Small intestine (tissue), 16 donors: ENCODE measurements at places on chromosomes 5 and 9. TPM values are rescaled to one million over a fixed set of nuclear protein-coding genes. Genes with fewer than 3 reads are reported as not detected.

- peaks cover 11% of the 10 kb centered on the region for H3K27me3 ChIP-seq
- no peaks in the 10 kb centered on the region for H3K4me1 ChIP-seq
- H3K4me3 ChIP-seq: no peak overlapping the region
- DNase-seq: no peak
These were observed 15.0 kb upstream of the RAPGEF1 start for GRCh38 chr9:131754846-131755245.

- no peaks in the 10 kb centered on the region for H3K27me3 ChIP-seq
- H3K27ac ChIP-seq: no peak overlapping the region
- H3K36me3 ChIP-seq: no peaks in the 10 kb centered on the region
- H3K4me3 ChIP-seq: no peak overlapping the region
These were observed 10.2 kb downstream of the SH3PXD2B start for GRCh38 chr5:172444110-172444510.

DNA sequence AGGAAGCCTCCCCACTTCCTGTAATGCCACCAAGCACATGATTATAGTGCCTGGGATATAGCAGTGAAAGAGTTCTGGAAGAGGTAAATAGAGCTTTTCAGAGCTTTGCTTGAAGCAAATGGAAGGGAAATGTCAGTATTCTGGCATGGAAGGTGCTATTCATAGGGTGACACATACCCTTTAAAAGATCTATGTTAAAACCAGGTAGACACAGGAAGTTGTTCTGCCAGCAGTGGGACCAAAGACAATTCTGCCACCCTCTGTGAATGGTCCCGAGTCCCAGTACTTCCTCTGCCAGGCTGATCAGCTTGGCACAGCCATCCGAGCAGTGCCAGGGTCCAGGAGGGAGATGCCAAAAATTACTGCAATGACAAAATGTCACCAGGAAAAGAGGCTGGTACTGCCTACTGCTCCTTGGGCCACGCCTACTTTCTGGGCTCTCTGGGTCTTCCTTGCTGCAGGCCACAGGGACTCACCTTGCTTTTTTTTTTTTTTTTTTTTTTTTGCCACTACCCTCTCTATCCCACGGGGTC is 26.7 kb downstream of the GARNL3 start:
- no peaks in the 10 kb centered on the region for H3K4me1 ChIP-seq

GRCh38 chr9:116760636-116761035 is 73.5 kb downstream of the TRIM32 start:
- DNase-seq: no peak
- H3K4me3 ChIP-seq: no peak overlapping the region
- H3K4me1 ChIP-seq: no peaks in the 10 kb centered on the region
- H3K36me3 ChIP-seq: no peaks in the 10 kb centered on the region
- H3K27me3 ChIP-seq: no peaks in the 10 kb centered on the region

DNA sequence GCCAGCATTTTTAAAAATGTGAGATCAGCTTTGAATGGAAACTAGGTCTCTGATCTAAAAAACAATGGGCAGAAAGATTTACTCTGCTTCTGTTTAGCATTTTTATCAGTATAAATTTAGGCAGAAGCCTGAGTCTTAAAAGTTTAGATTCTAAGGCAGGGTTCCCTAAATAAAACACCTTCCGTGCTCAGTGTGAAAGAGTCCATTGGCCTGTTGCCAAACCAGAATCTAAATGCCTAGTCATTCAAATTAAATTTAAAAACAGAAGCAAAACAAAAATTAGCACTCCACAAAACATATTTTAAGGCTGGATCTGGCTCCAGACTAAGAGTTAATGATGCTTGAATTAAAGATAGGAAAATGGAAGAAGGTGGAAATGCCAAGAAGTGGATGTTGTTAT is 4.5 kb downstream of the TYRP1 start:
- DNase-seq: no peak
- no peak overlapping the region for H3K4me3 ChIP-seq
- no peaks in the 10 kb centered on the region for H3K4me1 ChIP-seq

The LOX gene
- 0.45 TPM for polyA plus RNA-seq

The ZFAND5 gene
- polyA plus RNA-seq: 137 TPM

- H3K27ac ChIP-seq: no peak overlapping the region
- H3K27me3 ChIP-seq: no peaks in the 10 kb centered on the region
- no peaks in the 10 kb centered on the region for H3K4me1 ChIP-seq
- DNase-seq: no peak
These were observed 179.7 kb upstream of the ADAMTSL1 start for GRCh38 chr9:18294229-18294628.
